ENCODE measurements at places on chromosomes 2 and 18.

DNA sequence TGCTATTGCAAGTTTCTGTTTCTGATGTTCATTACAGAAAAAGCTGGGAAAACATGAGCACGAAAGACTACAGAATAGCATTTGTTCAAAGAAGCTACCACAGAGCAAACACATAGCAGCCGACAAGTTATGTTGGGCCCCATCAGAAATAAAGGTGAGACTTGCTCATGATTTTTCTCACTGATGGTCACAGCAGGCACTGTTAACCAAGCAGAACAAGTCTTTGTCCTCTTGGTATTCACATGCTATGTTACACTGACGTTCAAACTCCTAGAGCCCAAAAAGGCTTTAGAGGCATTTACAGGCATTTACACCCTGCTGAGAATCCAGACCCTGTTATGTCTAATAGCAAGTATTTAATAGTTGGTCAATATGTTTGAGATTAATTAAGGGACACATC, 235.0 kb upstream of the HNMT start:
- DNase-seq, result no peak

DNA sequence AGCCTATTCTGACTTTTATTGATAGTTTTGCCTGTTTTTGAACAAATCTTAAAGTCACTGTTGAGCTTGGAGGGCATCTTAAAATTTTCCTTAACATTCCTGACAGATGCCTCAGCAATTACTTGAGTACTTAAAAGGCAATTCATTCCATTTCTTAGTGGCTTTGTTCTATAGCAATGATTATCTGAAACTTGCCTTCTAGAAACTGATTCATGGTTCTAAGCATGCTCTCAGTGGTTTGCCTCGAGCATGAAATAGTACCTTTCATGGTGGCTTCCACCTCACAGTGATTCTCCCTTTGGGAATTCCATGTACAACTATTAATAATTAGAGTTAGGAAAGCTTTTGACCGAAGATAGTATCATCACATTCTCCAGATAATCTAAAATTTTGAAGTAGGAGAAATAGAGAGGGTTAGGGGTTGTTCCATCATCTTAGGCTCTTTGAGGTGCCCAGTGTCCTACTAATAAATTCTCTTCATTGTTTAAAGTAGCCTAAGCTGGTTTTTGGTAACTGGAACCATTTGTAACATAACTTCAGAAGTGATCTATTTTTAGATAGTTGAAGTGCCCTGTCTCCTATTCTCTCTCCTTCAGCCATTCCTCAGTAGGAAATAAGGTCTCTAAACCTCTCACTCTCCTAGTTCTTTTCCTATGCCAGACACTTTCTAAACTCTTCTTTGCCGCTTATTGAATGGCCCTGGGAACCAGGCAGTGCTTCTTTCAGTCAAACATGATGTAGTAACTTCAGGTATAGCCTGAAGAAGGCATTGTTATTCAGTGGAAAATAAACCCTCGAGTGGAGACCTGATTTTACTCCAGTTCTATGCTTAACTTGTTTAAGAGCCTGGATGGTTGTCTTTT, 156.1 kb downstream of the HAUS1 start:
- no peak for DNase-seq

DNA sequence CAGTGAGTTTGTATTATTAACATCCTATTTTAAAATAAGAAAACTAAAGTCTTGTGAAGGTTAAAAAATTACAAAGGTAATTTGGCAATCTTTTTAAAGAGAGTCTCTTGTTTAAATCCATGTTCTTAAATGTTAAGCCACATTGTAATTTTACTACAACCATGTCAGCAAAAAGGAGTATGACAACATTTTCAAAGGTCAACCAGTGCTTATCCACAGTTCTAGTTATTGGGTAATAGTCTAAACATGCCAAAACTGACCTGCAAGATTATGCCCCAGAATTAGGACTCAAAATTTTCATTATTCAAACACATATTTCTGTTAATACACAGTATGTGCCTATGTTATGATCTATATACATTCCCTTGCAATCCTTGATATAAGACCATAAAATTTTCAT, 1312.6 kb upstream of the CHAC2 start:
- DNase-seq, result no peak

DNA sequence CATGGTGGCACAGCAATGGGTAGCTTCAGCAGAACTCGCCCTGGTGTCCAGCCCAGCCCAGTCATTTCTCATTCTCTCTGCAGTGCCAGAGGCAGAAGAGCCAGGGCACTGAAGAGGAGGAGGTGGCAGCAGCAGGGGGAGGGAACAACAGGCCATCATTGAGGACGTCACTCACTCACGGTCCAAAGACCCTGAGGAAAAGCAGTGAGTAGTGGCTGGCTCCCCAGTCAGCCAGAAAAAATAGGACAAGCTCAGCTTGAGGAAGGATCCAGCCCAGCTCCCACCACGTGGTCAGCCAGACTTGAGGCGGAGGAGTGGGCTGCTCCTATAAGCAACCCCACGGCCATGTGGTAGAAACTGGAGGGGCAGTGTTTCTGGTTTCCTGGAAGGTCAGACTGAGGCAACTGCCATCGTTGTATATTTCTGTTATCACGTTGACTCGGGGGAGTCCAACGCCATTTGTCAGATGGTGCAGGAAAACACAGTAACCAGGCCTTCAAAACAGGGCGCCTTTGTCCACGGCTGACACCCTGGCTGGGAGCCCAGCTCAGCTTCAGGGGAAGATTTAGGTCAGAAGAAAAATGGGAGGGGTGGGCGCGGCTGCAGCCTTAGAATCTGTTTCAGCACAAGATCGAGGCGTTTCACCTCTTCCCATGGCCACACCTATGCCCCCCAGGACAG, 19.0 kb upstream of the TMEM247 start:
- DNase-seq, result no peak

DNA sequence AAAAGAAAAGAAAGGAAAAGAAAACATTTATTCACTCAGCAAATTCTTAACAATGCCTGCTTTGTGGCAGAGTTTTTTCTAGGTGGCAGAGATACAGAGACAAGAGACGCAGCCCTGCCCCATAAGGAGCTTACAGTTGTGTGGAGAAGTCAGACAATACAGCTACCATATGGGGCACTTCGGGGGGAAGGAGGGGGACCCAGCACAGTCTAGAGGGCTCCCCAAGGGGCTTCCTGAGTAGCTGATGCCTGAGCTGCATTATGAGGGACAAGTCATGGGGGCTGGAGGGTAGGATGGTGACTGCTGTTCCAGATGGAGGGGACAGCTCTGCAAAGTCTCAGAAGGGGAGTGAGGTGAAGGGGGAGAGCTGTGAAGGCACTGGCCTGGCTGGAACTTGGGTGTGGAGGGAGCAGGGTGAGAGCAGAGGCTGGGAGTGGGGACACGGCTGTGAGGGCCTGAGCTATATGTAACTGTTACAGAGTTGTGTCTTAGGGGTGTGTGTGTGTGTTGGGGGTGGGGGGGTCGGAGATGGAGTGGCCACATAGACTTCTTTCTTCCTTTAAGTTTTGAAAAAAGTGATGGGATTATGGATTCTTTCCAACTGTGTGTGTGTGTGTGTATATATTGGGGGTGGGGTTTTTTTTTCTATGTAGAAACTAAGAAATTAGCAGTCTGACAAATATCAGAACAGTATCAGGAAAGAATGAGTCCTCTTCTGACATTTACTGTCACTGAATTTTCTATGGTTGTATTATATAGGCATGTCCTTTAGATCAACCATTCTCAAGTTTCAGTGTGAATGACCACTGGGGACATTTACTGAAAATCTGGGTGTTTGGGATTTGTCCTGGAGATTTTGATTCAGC, 66.0 kb upstream of the HAAO start:
- DNase-seq, result no peak

DNA sequence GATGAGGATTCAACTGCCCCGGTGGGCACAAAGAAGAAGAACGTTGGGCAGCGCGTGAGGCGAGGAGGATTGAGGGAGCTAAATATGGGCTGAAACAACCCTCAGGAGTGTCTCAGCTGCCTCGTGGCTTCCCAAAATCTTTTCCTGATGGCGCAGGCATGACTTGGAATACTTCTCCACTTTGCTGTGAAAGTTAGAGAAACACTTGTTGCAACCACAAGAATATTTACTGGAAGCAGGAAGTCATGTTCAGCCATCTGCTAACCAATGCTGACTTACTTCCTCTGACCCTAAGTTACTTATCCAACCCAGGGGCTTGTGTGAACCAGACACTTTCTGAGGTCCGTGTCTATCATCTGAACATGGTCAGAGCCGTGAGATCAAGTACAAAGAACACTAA, 148.8 kb downstream of the ARL4C start:
- no peak for DNase-seq

GRCh38 chr18:11956371-11957308, 24.7 kb upstream of the IMPA2 start:
- DNase-seq, result no peak

- no peak for DNase-seq
These were observed 239.1 kb downstream of the ICOS start for GRCh38 chr2:204175552-204176271.

DNA sequence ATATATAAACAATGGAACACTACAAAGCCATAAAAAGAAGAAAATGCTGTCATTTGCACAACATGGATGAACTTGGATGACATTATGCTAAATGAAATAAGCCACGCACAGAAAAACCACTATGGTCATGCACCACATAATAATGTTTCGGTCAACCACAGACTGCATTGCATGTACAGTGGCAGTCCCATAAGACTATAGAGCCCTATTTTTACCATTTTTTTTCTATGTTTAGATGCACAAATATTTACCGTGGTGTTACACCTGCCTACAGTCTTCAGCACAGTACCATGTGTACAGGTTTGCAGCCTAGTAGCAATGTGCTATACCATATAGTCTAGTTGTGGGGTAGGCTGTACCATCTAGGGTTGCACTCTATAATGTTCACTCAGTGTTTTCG, 476.1 kb downstream of the DLGAP1 start:
- no peak for DNase-seq

DNA sequence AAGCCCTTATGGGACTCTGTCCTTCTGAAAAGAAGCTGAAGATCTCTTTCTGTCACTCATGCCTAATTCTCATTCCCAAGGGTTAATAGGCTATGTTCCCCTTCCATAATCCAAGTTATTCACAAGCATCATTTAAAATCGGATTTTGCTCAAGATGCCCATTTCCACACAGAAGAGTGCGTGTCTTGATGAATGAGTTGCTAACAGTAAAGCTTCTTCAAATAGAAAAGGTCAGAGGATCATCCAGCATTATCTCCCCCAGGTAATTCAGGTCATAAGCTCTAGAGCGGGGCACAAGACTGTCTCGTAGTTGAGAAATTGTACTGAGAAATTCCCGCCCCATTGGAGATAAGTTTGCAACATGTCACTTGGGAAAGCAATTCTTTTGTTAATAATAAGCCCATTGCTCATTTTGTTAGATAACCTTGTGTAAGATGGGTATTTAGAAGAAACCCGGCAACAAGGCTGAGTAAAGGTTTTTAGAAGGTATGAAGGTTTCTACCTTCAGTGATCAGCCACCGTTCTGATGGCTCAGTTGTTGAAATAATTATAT, 290.7 kb upstream of the EPAS1 start:
- no peak for DNase-seq

DNA sequence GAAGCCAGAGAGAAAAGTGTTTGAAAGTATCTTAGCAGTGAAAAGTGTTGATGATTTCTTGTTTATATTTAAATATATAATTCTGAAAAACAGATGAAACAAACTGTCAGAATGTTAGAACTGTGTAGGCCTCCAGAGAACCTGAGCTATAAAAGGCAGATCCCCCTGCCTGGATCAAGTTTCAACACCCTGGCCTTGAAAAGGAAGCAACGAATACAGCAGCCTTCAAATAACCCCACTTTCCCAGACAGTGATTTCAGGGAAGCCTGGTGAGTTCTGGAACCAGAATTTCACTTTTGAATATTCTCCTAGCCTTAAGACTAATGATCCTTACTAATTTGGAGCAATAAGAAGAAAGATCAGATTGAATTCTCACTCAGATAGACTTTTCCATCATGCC, 13.3 kb upstream of the TRIM43 start:
- DNase-seq, result no peak

DNA sequence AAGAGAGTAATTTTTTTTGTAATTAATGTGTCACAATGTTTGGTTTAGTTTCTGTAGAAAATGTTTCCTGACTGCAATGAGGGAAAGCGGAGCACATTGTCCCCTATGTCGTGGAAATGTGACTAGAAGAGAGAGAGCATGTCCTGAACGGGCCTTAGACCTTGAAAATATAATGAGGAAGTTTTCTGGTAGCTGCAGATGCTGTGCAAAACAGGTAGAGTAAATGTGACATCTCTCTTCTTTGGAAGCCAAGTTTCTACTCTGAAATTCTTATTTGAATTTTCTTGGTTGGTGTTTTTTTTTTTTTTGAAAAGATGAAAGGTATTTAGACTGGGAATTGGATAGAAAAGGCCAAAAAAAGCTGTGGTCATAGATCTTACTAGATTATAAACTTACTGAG, 20.0 kb downstream of the RNF138 start:
- no peak for DNase-seq

DNA sequence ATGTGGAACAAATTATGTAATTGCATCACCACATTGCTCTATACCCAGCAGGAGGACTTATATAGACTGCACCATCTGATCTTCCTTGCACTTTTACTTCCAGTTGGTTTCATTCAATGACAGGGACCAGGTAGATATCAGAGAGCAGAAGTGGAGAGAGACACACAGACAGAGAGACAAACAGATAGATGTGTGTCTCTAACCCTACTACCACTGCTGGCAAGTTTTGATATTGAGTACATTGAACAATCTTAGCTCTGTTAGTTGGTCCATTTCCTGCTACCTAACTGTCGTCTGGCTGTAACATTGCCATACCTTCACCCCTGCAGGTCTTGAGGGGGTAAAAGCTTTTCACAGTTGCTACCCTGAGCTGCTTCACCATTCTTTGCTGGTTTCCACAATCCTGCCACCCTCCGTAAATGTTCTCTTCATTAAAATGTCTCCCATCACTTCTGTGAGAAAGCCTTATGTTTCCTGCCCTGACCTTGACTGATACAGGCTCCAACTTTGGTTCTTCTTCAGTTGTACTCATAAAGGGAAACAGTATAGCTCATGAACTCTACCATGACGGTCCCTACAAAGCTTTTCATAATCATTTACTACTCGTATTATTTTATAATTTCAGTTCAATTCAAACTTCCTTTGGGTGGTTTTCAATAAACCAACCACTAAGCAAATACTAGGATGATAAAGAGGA, 62.3 kb upstream of the ITGA4 start:
- DNase-seq, result no peak

GRCh38 chr2:28751956-28752630, 463 bp downstream of the PPP1CB start:
- DNase-seq, result peak; percentile 11

DNA sequence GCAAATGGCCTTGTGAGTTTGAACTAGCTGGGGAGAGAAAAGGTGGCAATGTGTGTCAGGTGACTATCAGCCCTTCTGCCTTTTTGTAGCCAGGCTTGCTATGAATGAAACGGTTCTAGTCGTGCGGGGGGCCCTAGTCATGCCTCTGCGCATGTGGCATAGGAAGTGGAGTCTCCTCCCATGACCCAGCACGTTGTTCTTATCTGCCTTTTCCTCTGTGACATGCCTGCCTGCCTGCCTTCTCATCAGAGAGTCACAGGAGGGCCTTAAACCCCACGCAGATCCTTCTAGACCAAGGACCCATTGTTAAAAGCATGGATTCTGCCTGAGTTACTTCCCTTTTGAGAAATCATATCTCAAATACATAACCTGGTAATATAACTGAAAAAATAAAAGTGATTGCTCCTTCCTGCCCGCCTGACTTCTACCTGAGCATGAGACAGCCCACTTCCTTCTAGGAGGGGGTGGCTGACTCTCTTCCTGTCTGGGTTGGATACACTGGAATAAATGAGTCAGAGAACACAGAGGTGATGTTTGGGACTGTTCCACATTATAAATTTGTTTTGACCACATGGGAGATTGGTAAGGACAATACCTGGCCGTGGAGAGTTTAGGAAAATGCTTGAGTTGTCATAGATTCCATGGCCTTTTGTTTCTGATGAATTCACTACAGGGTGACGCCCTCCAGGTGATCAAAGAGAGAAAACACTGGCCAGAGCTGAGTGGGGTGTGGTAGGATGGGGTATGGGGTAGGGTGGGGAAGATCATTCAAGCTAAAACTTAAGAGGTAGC, 49.8 kb downstream of the FBLN7 start:
- DNase-seq, result peak; percentile 57
